Stimulated activated CD4-positive, alpha-beta T cell treated with anti-CD3 and anti-CD28 coated beads, Interleukin-2, amount 100 ng/mL, for 24 hours (primary cell): ENCODE measurements at places on chromosomes 3 and 15.
A peak's percentile ranks its signal among the peaks of the same experiment; 100 is the strongest.

GRCh38 chr3:139199421-139200010, 144.3 kb upstream of the MRPS22 start:
- no peak for DNase-seq

DNA sequence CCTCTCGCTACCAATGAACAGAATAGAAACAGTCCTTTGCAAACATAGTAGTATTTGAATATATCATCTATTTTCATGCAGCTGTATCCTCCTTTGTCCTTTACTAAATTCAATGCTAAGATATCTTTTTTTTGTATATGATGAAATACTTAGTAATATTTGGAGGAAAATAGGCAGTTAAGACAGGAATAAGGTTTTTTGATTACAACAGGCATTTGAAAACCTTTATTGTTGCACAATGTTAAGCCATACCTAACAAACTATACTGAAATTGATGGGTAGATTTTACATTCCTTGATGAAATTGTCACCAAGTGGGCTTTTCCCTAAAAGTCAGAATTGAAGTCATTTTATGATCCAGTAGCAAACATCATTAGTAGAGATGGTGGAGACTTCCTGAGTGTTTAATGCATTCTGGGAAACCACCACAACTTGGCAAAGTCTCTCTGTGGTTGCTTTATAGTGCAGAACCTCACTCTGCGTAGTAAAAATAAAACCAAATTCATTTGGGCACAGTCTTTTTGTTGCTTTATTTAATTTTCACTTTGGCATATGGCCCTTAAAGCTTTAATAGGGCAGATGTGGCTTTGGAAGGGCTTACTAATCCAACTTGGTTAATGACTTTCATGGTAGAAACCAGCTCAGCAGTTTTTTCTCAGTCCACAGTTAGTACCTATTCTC, 216.0 kb downstream of the DIPK2A start:
- no peak for DNase-seq

GRCh38 chr15:57582090-57582489, 9.6 kb upstream of the MYZAP start:
- DNase-seq = no peak

GRCh38 chr3:131645638-131646037, 142.9 kb upstream of the MRPL3 start:
- DNase-seq = no peak

- peak; percentile 10 for DNase-seq
These were observed 224.8 kb upstream of the HES1 start for GRCh38 chr3:193910886-193911738.

DNA sequence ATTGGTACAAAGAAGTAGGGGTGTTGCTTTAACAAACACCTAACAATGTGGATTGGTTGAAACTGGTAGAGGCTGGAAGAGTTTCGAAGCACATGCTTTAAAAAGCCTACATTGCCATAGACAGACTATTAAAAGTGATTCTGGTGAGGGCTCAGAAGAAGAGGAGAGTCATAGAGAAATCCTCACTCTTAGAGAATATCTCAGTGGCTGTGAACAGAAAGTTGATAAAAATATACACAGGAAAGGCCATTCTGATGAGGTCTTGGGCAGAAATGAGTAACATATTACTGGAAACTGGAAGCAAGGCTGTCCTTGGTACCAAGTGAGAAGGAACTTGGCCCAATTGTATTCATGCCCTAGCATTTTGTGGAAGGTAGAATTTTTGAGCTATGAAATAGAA, 173.7 kb upstream of the CRBN start:
- no peak for DNase-seq

DNA sequence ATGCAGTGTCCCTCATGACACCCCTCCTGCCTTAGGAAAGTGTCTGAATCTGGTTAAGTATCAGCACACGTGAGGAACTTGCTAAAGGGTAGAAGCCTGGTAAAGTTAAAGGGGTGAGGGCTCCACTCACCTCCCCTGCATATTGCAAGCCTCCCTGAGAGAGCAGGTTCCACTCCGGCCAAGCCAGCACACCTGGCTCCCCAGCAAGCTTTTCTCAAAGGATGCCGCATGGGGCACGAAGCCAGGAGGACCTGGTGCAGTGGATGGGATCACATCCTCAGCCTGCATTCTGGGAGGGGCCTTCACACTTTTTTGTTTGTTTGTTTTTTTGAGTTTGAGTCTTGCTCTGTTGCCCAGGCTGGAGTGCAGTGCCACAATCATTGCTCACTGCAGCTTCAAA, 79.9 kb downstream of the PCSK6 start:
- DNase-seq = no peak

- no peak for DNase-seq
These were observed 11.5 kb upstream of the TEX9 start for GRCh38 chr15:56353740-56354139.

DNA sequence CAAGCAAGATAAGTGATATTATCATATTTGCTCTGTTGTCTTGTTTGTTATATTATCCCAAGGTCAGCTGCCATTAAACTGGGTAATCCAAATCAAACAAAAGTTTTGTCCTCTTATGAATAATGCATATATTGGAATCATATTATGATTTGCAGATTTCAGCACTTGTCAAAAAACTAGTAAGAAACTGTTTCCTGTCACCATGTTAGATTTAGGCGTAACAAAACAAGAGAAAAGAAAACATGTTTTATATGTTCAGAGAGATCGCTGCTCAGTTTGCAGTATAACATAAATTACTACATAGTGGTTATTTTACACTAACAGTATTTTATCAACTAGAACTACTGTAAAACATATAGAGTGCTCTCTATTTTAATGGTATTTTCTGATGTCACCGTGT, 123.4 kb upstream of the ICE2 start:
- no peak for DNase-seq

DNA sequence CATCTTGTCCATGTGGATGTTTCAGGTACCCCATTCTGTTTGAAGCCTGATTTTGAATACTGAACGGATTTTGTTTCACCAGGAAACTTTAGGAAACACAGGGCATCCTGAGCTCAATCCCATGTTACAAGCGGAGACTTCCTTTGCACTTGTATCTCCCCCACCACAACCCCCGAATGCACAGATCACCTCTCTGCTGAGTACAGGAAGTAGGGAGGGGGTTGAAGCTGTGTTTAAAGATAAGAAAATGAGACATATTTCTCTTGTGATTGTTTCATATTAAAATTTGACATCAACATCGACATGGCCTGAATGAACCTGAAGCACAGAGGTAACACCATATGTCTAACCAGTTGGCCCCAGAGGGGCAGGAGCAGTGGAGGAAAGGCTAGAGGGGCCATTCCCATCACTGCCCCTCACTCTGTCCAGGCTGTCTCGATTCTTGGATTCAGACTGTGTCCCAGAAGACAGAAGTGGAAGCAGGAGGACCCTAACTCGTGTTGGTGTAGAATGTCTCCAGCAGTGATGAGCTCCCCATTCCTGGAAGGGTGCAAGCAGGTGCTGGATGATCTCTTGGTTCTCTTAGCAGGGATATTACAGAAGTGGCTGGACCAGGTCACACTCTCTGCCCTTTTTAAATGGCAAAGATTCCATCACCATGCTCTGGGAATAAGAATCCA, 59.6 kb upstream of the IQSEC1 start:
- DNase-seq = no peak

GRCh38 chr3:16264174-16264707, 502 bp downstream of the DPH3 start:
- DNase-seq = no peak

DNA sequence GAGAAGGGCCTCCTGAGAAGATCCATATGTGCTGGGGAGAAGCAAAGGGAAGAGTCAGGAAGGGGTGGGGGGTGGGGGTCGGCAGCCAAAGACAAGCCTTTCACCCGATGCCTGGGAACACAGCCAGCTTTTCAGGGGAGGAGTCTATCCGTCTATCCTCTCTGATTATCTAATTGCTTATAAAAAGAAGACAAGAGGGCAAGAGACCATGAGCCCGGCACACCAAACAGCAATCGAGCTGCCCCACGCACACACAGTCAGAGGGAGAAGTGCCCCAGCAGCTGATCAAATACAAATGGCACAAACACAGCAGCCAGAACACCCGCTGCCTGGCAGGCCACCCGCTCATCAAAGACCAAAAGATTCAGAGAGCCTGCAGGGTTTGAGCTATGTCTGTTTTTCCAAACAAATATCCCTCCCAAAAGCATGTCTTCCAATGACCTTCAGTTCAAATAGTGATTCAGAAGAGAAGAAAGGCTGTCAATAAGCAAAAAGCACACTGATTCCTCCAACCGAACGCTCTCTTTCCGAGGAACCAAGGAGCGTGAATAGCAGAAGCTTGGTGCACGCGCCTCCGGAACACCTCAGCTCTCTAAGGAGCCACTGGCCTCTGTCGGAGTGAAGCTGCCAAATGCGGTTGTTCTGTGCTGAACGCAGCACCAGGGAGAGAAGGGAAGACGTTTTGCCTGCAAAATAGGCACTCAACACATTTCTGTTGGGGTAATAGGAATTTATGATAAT, 419.2 kb downstream of the OCA2 start:
- DNase-seq = no peak

DNA sequence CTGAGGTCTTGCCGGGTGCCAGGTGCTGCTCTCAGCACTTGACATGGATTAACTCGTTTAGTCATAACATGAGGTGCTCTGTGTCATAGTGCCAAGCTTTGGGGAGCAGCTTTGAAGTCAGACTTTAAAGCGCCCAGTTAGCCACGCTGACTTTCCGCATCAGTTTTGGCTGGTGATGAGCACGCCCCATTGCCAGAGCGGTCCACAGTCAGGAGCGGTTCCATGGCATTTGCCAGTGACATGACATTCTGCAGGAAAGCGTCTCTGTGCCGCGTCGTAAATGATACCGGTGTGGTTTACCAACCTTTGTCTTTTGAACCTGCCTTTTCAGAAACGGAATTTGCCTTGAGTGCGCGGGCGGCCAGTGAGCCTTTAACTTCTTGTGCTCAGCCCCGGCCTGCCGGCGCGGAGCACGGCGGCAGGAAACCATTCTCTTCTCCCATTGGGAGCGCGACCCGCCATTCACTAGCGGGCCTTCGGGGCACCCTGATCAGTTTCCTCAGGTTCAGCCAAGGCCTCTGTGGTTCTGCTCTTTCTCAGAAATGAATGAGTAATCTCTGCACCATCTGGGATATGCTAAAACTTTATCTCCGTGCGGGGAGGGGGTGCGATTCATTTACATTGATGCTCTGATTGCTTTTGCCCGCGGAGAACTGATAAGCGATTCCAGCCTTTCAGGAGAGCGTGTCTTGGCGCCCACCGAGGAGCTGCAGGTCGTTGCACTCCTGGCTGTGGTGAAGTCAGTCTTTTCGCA, 1.7 kb upstream of the SLC2A2 start:
- peak; percentile 64 for DNase-seq

DNA sequence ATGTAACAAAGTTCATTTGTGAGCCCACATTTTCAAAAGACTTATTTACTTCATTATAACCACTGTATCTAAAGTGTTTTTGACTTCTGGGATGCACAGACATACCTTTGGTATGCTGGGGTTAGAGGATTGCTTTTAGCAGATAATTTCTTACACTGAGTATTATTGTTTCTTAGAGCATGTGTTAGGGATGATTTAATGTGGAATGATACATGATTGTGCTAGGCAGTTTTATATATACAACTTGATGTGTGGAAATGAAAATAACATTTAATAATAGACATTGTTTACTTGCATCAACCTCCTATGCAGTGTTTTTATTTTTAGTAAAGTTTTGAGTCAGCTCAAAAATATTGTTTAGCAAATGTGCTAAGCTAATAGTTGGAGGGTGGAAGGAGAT, 3.4 kb downstream of the KIF23 start:
- DNase-seq = no peak

- DNase-seq = no peak
These were observed 106.1 kb upstream of the FRMD4B start for GRCh38 chr3:69491975-69492374.

DNA sequence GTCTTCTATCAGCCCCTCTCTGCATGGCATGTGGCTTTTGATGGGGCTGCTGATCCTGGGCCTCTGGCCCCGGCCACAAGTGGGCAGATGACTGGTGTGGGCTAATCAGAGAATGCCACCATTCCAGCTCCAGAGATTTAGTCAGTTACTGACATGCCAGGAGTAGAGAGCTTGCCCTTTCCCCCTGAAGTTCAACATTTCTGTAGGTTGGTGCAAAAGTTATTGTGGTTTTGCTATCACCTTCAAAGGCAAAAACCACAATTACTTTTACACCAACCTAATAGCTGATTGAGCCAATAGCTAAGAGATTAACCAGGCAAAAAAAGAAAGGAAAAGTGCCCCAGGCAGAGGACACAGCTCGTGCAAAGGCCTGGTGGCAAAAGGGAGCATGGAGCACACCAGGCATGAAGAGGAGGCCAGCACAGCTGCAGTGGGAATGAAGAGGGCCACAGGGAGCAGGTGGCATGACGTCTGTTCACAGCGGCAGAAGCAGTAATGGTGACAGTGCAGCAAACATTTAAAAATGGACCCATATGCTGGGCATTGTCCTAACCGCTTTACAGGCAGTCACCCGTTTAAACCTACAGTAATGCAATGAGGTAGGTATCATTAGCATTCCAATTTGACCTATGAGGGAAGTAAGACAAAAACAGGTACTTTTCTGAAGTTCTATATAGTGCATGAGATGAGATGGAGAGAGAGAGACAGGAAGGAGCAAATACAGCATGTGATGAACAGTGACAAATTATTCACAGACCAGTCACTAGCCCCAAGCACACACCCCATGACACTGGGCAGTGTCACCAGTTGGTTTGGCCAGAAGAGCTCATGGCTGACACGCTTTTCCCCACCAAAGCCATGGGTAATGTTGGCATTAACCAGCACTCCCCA, 373.0 kb upstream of the PROK2 start:
- DNase-seq = no peak

- no peak for DNase-seq
These were observed 51.4 kb upstream of the RNF7 start for GRCh38 chr3:141686466-141687291.

DNA sequence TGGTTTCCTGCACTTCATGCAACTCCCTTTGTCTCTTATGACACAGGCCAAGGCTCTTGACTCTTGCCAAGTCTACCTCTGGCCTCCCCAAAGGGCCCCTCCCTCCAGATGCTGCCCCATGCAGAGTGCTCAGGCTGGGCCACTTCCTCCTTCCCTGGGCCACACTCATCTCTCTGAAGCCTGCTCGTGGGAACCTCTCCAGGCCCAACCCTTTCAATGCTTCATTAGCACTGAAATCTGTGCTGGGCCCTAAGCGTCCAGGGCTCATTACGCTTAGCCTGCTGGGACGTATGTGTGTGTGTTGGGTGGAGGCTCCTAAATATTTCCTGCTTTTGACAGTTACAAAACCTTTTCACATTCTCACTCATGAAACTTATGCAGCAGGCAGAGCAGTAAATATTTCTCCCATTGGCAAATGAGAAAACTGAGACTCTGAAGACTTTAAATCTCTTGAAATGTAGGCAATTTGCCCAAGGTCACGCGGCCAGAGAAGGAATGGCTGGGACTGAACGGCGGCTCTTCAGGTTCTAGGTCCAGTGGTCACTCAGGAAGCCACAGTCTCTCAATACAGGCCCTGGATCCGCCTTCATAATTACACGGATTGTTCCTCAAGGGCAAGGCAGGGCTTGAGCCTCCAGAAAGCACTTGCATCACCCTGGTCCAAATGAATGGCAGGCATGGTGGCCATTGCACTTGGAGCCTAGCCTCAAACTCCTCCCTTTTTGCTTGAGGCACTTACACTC, 241.7 kb upstream of the HES1 start:
- DNase-seq = no peak
